ENCODE measurements at places on chromosomes 3 and 15.

DNA sequence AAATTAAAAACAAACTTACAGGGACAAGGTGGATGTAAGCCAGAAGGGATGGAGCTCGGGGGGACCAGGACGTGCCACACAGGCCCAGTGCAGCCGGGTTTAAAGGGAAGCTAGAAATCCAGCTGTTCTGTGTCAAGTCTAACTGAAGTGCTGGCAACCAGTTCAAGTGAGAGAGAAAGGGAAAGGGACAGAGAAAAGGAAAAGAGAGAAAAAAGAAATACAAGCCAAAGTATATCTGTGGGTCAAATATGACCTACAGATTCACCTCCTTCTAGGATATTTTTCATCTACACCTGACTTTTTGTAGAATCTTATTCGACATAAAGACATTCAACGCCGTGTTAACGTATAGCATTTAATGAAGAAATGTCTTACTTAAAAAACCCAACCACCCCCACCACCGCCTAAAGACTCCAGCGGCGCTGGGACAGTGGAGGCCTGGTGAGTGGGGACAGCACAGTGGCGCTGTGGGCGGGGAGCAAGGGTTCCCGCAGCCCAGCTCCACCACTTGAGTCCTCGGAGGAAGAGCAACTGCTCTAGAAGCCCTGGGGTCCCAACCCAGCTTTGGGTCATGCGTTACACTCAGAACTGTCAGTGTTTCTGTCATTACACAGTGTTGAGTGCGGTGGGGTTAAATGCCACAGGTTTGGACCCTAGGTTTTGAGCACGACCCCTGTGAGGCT is 62.3 kb downstream of the CHSY1 start:
- no peak for DNase-seq

GRCh38 chr3:39937874-39938273 is 128.5 kb downstream of the MYRIP start:
- no peak for DNase-seq

- no peak for DNase-seq
Observed at GRCh38 chr15:77181305-77182074, 110.6 kb upstream of the TSPAN3 start.

GRCh38 chr15:92651877-92652575 is 3.5 kb downstream of the FAM174B start:
- DNase-seq, result no peak

DNA sequence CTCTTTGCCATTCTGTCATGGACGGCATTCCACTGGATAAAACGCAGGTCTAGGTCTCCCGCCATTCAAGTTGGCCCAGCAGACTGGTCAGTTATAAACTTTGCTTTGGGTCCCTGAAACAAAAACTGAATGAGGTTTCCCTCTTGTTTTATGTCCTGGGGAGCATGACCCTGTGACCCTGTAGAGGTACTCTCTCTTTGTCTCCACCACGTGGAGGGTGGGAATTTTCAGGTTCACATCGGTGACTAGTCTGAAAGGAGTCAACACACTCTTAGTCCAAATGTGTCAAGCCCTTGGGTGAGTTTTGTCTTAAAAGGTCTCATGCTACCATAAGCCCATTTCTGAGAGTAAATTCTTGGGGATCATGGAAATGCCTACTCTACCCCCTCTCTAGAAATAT is 139.9 kb downstream of the PLCH1 start:
- DNase-seq, result no peak

DNA sequence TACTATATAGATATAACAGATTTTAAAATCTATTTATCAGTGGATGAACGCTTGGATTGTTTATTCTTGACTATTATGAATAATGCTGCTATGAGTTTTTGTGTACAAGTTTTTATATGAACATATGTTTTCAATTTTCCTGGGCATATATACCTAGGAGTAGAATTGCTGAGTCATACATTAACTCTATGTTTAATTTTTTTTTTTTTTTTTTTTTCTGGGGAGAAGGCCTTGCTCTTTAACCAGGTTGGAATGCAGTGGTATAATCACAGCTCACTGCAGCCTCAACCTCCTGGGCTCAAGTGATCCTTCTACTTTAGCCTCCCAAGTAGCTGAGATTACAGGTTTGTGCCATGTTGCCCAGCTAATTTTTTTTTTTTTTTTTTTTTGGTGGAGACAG is 9.1 kb downstream of the CIDEC start:
- no peak for DNase-seq

- DNase-seq, result no peak
Observed at GRCh38 chr3:72171946-72172345, 387.0 kb upstream of the PROK2 start.

DNA sequence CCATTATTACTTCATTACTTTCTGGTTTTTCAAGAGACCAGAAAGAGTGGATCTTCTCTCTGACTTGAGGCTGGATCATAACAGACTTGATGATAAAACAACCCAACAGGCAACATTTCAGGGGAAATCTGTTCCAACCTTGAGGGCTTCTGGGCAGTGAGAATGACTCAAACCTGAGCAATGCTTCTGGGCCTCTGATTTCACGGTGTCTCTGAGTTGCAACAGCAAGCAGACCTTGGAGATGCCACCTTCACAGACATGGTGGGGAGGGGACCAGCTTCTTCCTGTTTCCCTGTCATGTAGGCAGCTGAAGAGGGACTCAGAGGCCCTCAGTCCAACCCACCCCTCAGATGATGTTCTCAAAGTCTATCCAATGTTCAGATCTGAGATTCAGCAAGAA is 104.0 kb downstream of the ABHD5 start:
- no peak for DNase-seq

DNA sequence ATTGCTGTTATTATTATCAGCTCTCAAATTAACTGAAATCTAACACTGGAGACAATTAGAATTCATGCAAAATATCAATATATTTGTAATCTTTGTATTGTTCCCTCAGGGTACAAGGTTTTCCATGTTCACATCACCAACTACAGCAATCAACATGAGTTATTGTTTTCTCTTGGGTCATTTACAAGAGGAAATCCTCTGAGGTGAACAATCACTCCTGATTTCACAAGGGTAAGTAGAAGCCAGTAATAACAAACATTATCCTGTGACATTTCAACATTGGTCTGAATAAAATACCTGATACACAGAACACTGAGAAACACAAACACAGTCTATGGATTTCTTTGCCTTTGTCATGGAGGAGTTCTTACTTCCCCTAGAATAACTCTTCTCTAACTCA is 174.0 kb downstream of the SUCNR1 start:
- no peak for DNase-seq

DNA sequence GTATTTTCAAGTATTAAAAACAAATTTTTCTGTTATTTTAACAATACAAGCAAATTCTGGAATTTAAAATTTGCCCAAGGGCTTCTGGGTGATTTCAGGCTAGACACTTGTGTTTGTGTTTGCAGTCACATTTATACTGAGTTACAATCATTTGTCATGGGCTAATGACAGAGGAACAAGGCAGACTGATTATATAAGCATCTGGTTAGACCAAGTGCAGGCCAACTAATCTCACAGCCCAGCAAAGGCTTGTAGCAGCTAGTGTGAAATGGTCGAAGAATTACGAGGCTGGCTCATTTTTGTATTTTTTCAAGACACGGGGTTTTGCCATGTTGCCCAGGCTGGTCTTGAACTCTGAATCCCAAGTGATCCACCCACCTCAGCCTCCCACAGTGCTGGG is 52.1 kb downstream of the CMTM8 start:
- no peak for DNase-seq

DNA sequence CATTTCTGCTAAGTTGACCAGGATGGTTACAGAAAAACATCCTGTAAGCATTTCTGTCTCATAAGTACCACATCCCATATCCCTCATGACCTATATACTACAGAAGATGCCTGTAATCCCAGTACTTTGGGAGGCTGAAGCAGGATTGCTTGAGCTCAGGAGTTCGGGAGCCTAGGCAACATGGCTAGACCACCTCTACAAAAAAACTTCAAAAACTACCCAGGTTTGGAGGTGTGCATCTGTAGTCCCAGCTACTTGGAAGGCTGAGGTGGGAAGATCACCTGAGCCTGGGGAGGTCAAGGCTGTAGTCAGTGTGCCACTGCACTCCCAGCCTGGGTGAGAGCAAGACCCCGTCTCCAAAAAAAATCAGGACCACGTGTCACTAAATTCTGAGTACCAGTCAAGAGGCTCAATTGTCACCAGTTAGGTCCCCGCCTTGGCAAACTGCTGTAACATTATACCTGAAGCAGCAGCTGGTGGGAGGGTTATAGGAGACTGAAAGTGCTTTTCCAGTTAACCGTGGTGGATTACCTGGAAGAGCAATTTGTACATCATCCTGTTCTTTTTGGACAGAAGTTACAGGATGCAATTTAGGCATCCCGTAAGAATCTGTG is 6.2 kb downstream of the RPL32 start:
- DNase-seq, result no peak

Data from cortex of kidney (tissue), 1 donor.